Activated CD4-positive, alpha-beta T cell treated with anti-CD3 and anti-CD28 coated beads, Interleukin-2, amount 10 ng/mL, durations not matched to agents 24 days and 14 days (primary cell): ENCODE measurements at places on chromosomes 13 and 19.

GRCh38 chr19:5632657-5633056 is 9.8 kb downstream of the SAFB start:
- DNase-seq = no peak

- no peak for DNase-seq
Observed at GRCh38 chr13:102768909-102769308, 4.7 kb downstream of the TEX30 start.

GRCh38 chr13:92804346-92804745 is 422.3 kb upstream of the GPC6 start:
- no peak for DNase-seq

- DNase-seq = no peak
Observed at GRCh38 chr13:85347251-85347650, 452.0 kb downstream of the SLITRK6 start.

GRCh38 chr19:7923295-7924191 is 2.4 kb downstream of the CTXN1 start:
- DNase-seq = no peak

DNA sequence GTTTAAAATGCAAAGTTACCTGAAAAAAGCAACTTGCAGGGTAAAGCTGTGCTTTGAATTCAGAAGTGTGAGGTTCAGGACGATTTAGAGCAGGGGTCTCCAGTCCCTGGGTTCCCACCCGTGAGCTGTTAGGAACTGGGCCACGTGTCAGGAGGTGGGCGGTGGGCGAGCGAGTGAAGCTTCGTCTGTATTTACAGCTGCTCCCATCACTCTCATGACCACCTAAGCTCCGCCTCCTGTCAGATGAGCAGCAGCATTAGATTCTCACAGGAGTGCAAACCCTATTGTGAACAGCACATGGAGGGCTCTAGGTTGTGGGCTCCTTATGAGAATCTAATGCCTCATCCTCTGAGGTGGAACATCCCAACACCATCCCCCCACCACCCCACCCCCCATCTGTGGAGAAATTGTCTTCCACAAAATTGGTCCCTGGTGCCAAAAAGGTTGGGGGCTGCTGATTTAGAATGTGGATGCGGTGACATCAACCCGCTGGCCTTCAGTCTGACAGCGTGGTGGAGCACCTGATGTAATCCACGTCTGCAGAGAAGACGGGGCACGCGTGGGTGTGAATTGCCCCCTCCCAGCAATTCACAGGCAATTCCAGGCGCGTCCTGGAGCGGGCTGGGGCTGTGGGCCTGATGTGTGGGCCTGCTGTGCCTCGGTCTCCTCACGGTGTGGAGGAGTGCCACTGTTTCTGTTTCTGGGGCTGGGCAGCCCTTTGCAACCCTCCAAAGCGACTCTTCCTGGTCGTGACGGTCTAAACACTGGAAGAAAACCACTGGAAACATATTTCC is 214.0 kb upstream of the SOX1 start:
- no peak for DNase-seq

DNA sequence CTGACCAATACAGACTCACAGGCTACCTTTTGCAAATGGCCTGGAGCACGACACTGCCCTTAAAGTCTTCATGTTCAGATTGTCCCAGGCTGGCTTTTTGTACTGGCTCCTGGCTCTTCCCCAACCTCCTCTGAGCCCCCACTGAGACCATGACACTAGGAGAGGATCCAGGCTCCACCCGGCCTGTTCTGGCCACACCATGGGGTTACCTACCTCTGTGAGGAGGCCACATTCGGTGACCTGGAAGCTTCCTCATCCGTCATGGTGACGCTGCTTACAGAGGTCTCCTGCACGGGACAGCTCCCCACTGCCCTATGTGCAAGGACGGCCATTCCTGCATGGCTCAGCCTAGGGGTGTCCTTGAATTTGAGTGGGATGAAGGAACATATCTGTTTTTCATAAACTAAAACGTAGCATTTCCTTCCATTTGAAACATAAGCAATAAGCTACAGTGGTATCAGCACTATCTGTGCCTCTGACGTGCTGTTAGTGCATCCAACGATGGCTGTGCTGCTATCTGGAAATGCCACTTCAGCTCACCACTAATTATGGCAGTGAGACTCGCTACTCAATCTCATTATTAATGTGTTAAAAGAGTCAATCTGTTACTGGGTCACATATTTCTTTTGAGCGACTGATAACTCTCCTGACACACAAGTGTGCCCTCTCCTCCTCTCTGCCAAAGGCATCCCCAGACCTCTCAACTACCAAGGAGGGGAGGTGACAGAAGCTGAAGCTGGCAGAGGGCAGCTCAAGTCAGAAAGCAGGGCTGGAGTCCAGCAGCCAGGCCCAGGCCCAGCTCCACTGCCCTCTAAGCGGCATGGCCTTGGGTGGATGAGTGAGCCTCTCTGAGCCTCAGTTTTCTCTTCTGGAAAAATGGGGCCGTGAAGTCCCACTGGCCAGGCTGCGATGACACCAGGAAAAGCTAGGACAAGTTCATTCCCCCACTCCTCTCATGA is 29.6 kb downstream of the ELL start:
- DNase-seq = no peak

GRCh38 chr19:54231077-54231931 is 8.5 kb upstream of the LILRB3 start:
- DNase-seq = peak; percentile 96

DNA sequence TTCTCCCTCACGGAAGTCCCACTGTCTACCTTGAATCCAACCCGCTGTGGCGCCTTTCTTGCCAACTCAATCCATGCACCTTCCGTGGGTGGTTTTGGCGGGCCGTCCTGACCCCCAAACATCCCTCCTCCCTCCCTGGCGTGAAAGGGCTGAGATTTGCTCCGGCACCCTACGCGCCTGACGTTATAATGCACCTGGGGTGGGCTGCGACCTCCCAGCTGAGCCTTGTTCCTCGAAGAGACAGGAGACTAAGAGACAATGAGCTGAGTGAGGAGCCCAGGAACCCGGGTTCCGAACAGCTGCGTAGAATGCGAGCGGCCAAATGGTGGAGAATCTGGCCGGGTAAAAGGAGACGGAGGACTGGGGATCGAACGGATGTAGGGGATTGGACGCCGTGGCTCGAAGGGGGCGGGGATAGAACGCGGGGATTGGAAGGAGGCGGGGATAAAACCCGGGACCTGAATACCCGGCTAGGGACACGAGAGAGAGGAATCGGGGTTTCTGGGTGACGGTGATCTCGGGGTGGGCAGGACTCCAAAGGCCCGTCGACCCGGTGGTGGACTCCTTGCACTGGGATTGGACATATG is at the start of gene CPT1C:
TSS of gene CPT1C (plus strand) at position 461 of the 587 bp plus-strand sequence. CDS start 1,137 bp downstream, outside the sequence.
- DNase-seq = peak; percentile 88

GRCh38 chr19:45476304-45476703 is 8.5 kb downstream of the FOSB start:
- peak; percentile 71 for DNase-seq

DNA sequence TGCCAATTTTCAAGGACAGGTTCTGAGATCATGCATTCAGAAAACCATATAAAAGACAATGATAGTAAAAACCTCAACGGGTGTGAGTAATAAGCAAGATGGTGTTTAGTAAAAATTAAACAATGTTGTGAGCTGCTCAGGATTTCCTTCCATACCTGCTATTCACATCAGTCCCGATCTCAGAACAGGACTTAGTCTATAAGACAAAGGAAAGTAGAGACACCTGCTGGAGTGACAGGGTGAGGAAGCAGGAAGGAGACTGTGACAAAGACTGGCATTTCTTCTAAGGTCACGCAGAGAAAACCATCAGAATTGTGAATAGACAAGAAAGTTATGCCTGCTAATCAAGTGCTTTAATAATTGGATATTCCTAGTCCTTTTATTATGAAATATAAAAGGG is 648.0 kb downstream of the DACH1 start:
- DNase-seq = no peak
